Activated gamma-delta T cell treated with Interleukin-2 at 50 U/mL for 16 hours (primary cell): ENCODE measurements at places on chromosomes 2 and 18.

DNA sequence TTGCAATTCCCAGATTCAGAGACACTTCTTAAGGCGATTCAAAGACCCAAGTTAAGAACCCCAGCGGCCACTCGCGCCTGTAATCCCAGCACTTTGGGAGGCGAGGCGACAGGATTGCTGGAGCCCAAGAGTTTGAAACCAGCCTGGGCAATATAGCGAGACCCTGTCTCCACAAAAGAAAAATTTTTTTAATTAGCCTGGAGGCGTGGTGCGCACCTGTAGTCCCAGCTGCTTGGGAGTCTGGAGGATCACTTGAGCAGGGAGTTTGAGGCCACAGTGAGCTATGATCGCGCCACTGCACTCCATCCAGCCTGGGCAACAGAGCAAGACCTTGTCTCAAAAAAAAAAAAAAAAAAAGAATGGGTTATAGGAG is 585 bp upstream of the ANAPC1 start:
- no peak for DNase-seq

GRCh38 chr2:195923889-195924288 is 144.7 kb downstream of the DNAH7 start:
- no peak for DNase-seq

- no peak for DNase-seq
Observed at GRCh38 chr2:53177327-53177726, 590.3 kb upstream of the CHAC2 start.

DNA sequence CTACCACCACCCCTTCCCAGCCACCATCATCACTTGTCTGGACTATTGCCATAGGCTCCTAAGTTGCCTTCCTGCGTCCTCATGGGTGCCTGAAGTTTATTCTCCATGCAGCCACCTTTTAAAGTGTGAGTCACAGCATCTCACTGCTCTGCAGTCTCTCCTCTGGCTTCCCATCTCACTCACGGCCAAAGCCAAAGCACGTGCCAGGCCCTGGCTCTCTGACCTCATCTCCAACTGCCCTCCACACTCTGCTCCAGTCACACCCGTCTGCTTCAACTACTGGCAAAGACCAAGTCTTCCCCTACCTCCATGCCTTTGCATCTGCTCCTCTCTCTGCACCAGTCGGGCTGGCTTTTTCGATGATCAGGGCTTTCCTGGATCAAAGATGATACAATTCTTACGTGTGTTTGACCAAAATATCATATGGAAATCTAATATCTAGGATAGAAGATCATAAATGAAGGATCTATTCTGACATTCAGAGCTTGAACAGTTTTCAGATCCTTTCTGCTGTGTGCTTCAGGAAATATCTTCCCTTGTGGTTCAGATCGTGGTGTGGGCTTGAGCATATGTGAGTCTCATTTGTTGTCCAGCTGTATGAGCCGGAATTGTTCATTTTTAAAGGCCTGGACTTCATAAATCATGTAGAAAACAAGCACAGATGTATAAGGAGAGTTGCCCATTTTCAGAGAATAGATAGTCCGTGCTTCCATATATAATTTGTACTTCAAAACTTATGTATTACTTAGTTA is 175.6 kb downstream of the PRKCE start:
- no peak for DNase-seq

DNA sequence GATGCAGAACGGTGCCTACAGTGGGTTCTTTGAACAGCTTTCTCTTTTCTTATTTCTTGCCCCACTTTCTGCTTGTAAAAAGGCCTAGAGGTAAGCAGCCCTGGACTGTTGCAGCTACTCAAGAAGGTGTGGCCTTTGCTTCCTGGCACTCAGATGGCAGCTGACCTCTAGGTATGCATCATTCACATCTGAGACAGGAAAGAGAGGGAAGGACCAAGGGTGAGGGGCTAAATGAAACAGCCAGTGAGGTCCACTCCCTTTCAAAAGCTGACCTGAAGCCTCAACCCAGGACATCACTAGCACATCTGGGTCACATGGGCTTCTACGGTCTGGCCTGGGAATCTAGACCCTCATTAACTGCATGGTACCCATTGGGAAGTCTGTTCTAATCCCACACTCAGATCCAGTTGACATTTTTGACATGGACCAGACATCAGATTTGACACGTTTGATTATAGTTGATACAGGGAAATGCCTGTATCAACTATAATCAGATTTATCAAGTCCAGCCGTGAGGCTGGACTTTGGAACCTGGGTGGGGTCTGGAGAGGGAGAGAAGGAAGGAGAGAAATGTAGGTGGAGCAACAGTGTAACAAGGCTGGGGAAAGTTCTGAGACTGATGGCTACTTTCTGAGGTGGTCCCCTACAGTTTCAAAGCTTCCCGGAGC is 60.2 kb downstream of the E2F6 start:
- DNase-seq, result no peak

GRCh38 chr2:181305301-181306123 is 151.7 kb upstream of the ITGA4 start:
- DNase-seq, result peak; percentile 24

GRCh38 chr2:232162187-232162586 is 200.7 kb downstream of the DIS3L2 start:
- DNase-seq, result no peak

DNA sequence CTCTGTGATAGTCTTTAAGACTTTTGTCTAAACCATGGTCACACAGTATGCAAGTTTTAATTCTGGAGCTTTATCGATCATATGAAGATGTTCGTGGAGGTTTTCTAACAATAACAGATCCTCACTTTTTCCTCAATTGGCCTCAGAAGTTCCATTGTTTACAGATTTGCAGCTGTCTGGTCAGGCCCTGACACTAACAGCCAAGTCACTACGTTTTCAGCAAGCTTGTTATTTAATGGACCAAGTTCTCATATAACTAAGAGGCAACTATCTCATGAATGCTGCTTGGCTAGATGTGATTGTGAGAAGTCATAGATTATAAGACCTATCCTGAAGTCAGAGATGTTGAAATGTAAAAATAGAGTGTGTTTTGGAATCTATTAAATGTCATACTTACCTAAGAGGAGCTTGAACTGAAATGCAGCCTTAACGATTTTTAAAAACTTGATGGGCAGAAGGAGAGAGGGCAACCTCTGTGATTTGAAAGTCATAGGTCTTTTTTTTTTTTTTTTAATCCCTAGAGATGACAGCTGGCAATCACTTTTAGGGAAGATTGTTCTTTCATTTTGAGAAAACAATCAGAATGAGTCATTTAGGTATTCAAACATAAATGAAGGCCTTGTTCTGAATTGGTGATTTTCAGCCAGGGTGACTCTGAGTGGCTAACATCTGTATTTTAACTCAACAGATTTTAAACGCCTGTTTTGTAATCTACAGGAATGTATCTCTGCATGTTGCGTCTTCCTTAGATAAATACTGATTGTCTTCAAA is 48.4 kb upstream of the NEMP2 start:
- DNase-seq, result no peak
